ENCODE measurements at places on chromosomes 7 and 10.

GRCh38 chr7:74282748-74283459 lies 6.3 kb upstream of the CLIP2 start:
- no peak for DNase-seq

DNA sequence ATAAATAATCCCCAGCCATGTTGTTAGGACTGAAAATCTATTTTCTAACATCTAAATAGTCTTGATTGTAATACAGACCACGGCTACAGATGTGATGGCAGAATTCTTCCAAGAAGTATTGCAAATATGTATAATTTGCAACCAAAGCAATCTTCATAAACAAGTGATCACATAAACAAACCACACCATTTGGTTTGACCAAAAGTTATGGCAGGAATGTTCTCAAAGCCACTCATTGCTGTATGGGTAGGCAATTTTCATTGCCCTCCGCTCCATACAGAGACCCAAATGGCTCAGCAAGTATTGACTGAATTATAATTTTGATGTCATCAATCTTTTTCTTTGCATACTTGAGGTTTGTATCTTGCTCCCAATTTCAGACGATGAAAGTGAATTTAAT lies 19.0 kb upstream of the RHOBTB1 start:
- DNase-seq = no peak

GRCh38 chr7:24905996-24906770 lies 73.8 kb downstream of the OSBPL3 start:
- no peak for DNase-seq

- DNase-seq = no peak
These were observed 178.0 kb downstream of the SRPK2 start for GRCh38 chr7:105210721-105211205.

DNA sequence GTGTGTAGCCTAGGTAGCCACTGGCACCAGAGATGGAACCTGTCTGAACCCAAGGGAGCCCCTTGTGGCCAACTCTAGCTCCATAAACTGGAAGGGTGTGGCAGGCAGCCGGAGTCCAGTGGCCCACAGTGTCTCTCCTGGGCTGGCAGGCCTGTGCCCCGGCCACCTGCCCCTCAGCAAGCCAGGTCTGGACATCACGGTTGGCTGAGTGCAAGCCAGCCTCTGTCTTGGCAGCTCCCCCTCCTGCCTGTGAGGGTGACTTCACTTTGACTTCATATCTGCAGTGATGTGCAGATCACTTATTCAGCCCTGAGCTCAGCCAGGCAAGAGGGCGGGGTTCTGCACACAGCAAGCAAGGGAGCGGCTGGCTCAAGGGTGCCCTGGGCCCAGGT lies 1.3 kb upstream of the RET start:
- DNase-seq = no peak

DNA sequence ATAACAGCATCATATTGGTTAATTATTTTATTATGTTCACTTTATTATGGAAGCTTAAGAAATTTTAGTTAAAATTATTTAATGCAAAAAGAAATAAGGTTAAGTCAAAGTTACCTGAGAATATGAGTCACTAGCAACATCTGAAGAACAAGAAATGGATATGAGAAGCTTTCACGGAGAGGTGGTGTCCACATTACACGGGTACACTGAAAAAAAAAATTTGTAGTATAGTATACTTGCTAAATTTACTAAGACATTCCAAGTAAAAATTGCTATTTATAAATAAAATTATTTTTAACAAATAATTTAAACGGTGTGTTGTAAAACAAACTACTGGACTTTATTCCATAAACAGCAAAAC lies 63.9 kb downstream of the DPY19L1 start:
- DNase-seq = no peak

DNA sequence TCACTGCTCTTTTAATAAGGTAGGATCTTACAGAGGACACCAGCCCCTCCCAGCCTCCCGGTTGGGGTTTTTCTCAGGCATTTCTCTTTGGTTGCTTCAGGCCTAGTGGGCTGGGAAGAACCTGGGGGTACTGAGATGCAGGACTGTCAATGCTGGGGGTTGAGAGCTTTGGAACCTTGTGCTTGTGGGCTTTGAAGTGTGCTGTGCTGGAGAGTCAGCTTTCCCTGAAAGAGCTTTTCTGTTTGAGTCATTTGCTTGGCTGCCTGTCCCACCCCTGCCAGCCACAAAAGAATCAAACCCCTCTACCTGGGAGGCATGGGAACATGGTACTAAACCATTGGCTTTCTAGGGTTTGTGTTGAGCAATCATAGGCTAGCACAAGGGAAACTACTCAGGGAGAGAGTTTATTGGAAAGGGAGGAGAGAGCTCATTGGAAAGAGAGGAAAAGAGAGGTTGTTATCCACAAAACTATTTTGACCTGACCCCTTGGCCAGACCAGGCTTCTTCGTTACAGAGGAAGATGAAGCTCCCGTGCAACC lies 1.4 kb downstream of the SCD start:
- no peak for DNase-seq

- DNase-seq = no peak
These were observed 22.2 kb downstream of the CDNF start for GRCh38 chr10:14815681-14816080.

GRCh38 chr10:77526868-77527617 lies 110.6 kb downstream of the KCNMA1 start:
- DNase-seq = no peak

- no peak for DNase-seq
These were observed 68.0 kb upstream of the PPP1R3C start for GRCh38 chr10:91700788-91701444.

GRCh38 chr7:115631782-115632181 lies 398.8 kb downstream of the TFEC start:
- DNase-seq = no peak

Measured in posterior cingulate gyrus (tissue), 11 donors.